ENCODE measurements at places on chromosomes 7 and 10.

GRCh38 chr10:14815681-14816080 lies 22.2 kb downstream of the CDNF start:
- DNase-seq = no peak

- no peak for DNase-seq
Measured at GRCh38 chr7:80631421-80631820, 7.0 kb upstream of the CD36 start.

DNA sequence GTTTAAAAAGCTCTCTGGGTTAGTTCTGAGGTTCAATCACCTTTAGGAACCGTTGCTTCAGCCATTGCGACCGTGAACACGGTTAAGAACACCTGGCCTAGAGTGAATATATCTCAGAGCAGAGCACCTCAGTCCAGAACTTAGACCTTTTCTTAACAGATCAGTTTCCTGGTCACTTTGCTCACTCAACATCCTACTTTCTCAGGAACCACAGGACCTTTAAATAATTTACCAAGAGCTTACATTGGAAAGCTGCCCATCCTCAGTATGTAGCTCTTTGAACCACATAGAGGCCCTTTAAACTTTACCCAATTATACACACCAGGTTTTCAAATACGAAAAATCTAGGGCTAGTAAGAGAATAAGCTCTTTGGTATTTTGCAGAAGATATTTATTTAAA lies 153.2 kb downstream of the NRBF2 start:
- DNase-seq = no peak

DNA sequence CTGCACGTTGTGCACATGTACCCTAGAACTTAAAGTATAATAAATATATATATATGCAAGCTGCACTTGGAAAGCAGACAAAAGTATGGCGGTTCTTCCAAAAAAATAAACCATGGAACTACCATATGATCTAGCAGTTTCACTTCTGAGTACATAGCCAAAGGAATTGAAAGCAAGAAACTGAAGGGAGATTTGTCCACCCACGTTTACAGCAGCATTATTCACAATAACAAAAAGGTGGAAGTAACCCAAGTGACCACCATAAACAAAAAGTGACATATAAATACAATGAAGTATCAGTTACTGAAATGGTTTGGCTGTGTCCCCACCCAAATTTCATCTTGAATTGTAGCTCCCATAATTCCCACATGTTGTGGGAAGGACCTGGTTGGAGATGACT lies 525.3 kb upstream of the CELF2 start:
- no peak for DNase-seq

DNA sequence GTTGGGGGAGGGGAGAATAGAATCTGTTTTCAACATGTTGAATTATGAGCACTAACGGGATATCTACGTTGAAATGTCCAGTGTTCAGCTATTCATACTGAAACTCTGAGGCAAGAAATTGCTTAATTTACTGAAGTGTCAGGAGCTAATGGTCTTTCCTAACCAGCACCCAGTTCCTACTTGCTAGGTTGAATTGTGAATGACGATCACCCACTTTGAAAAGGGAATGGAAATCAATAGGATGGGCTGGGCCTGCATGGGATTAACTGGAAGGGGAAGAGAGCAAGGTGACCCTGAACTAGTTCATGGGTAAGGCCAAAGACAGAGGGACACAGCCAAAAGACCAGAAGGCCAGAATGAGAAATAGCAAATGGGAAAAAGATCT lies 51.3 kb downstream of the HIPK2 start:
- DNase-seq = no peak

DNA sequence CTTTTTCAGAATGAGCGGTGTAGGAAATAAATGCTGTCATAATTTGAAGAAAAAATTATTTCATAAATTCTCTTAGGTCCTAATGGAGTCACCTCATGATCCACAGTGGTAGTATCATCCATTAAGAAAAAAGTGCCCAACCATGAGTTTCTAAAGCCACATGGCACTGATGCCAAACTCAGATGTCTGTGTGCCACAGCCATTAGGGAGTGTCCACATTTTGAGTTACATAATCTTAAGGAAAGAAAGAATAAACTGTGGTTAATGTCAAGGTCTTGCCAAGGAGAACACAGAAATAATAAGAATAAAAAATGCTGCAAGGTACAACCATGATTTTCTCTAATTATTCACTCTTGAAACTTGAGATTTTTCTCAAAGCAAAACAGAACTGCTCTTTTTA lies 1101.8 kb downstream of the SORCS3 start:
- DNase-seq = no peak

GRCh38 chr7:116284390-116284789 lies 74.1 kb downstream of the TES start:
- DNase-seq = no peak

- DNase-seq = no peak
Measured at GRCh38 chr10:76444034-76444800, 1012.8 kb downstream of the LRMDA start.

GRCh38 chr10:58765910-58766309 lies 253.2 kb downstream of the BICC1 start:
- DNase-seq = no peak

DNA sequence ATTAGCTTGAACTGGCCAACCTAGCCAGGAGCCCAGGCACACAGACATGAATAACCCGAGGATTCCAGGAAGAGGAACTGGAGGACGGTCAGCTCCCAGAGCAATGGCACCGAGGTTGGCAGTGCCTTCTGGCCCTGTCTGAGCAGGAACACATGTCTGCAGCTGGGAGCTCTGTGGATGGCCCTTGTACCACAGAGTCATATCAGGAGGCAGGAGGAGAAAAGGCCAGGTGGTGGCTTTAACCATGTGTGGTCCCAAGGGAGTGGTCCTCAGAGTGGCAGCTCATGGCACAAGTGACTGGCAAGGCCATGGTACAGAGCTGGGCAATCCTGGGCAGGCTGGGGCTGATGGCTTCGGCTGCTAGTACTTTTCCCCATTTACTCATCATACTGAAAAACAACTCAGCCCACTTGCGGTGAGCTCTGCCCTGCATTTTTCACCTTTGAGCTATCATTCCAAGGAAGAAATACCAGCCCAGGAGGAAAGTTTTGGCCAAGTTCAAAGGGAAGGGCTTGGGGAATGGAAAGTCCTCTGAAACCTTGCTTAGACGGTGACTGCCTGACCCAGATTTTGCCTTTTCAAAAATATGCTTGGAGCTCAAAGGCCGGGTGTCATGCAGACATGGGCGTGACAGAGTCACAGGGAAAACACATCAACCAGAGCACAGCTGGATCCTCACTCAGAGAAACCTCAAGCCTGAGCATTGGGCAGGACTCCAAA lies 25.7 kb upstream of the LOXL4 start:
- no peak for DNase-seq

GRCh38 chr7:139701908-139702307 lies 75.9 kb downstream of the HIPK2 start:
- DNase-seq = no peak

GRCh38 chr7:92231-92674 lies 100.1 kb upstream of the FAM20C start:
- no peak for DNase-seq

DNA sequence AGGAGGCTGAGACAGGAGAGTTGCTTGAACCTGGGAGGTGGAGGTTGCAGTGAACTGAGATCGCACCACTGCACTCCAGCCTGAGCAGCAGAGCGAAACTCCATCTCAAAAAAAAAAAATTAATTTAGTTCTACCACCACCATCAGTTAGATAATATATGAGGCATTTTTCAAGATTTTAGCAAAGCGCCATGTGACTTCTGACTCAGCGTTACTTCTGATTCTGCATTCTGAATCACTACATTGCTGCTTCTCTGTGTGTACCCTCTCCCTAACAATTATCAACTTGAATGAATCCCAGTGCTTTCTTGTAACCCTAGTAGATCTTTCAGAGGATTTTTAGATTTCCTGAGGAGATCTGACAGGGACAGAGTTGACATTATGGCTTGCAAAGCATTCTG lies 176.8 kb upstream of the SORCS1 start:
- no peak for DNase-seq

- DNase-seq = no peak
Measured at GRCh38 chr7:89987665-89988064, 166.6 kb upstream of the STEAP1 start.

DNA sequence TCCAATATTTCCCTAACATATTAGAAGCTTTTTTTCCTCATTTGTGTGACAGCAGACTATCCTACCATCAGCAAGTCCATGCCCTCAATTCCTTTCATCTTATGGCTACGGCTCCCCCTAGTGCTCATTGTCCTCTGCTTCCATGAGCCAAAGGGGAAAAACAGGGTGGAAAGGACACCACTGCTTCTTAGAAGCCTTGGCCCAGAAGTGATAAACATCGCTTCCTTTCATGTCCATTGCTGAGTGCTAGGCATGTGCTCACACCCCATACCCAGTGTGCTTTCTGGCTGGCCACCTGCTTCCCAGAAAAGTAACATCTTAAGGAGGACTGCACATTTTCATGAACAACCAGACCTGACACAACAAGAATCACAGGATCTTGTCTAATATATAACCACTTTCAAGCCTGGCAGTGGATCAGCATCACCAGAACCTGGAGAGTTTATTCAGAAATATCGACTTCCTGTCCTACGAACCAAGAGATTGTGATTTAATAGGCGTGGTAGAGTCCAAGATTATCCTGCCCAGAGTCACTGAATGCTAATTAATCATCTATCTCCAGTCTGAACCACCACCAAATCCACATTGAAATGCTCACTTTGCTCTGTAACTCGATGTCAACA lies 650.5 kb upstream of the SORCS1 start:
- DNase-seq = no peak

DNA sequence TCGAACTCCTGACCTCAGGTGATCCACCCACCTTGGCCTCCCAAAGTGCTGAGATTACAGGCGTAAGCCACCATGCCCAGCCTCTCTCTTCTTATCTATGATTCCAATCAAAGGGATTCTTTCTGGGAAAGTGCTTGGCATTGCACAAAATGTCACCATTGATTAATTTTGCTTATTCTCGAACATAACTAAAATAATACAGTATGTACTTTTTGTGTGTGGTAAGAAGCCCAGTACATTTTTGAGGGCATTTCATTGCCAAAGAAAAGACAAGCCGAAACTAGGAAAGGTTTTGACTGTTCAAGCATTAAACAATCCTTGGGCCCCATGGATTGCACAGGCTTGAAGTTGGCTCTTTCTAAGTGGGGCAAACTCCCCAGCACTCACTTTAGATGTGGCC lies 18.3 kb upstream of the CACUL1 start:
- no peak for DNase-seq

DNA sequence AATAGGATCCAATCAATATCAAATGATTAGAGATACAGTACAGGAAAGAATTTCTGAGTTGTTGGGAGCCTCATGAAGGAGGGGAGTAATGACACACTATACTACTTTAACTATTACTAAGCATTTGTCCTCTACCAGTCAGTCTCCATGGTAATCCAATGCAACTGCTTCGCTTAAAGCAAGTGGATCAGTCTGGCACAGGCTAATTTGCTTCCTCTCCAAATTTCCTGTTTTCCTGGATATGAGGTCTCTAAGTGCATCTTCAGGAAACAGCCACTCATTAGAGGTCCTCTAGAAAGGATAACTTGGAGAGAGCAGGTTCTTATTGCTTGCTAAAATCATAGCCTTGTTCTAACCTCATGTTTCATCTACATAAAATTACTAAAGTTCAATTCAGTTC lies 8.4 kb upstream of the SEPTIN7 start:
- DNase-seq = no peak

GRCh38 chr10:25901199-25901598 lies 32.8 kb upstream of the MYO3A start:
- no peak for DNase-seq

DNA sequence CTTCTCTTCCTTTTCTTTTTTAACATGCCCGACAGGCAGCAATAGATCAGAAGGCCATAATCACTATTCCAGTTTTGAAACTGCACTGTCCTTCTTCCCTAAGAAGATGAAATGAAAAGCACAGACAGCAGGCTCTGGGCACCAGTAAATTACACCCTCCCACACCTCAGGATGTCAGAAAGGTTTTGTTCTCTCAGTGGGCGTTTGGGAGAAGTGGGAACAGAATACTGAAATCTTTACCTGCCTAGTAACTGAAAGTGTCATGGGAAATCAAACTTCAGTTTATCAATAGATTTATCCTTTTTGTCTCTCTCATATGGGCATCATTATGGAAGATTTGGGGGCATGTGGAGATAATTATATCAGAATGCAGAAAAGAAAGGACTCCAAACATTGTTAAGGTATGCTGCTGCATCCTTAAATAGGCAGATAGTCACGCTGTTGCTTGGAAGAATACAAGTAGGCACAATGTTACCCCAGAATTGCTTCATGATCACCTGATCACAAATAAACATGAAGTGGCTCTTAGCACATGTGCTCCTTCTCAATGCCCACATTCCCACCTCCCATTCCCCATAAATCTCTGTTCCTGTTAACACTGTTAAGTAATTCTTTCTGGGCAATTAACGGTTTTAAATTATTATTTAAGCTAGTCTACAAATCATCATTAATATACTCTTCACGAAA lies 113.3 kb downstream of the DOCK4 start:
- no peak for DNase-seq

DNA sequence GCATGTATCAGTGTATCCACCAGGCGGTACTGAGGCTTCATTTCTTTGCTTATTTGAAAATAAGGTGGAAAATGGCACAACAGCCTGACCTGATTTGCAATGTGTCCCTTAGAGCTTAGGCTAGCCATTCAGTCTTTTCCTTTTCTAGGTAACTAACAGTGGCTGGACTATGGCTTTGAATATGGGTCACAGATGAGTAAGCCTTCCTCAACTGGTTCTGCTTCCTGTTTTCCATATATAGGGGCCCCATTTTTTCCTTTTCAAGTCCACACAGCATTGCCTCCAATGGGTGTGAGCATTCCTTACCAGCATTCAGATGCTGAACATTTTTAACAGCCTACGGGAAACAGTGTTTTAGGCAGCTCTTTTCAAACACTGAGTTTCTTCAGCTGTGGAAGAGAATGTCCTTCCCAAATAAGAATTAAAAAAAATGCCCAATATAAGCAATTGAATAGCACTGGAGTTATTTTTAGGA lies 3.9 kb upstream of the ITGB1 start:
- DNase-seq = no peak

DNA sequence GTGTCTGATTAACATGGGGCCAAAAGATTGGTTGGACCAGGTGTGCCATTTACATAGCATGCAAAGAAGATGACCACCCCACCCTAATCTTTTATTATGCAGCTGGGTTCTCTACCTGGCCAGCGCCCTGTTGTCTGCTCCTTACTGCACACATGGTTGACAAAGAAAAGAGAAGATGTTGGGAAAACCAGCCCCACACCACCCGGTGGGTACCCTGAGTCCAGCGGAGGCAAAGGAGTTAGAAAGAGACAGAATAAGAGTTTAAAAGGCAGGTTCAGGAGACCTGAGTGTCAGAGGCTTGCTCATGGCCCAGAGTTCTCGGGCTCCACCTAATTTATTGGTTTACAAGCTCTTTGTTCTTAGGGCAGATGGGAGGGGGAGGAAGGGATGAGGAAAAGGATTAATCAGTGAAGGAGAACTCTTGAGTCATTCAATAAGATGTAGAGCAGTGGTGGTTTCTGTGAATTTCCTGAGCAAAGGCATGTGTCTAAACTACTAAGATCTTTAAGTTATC lies 24.1 kb upstream of the ABCA13 start:
- no peak for DNase-seq

- DNase-seq = peak; percentile 90
Measured at GRCh38 chr10:128011059-128011979, 104.4 kb downstream of the PTPRE start.

Data from CD4-positive, alpha-beta T cell treated with Interleukin-17A for 4 hours (primary cell).